SJSA1 (cell line): ENCODE measurements at places on chromosomes 12 and 14. TPM values are rescaled to one million over a fixed set of nuclear protein-coding genes. Genes with fewer than 3 reads are reported as not detected.
A peak's percentile ranks its signal among the peaks of the same experiment; 100 is the strongest.

- peaks cover 11% of the 10 kb centered on the region for H3K4me1 ChIP-seq
- peak; percentile 47 for DNase-seq
- no peak overlapping the region for H3K4me3 ChIP-seq
These were observed 727.6 kb downstream of the DIO2 start for GRCh38 chr14:79483477-79484388.

GRCh38 chr14:24253936-24254335, 9.0 kb downstream of the TGM1 start:
- no peaks in the 10 kb centered on the region for H3K27me3 ChIP-seq
- peaks cover 14% of the 10 kb centered on the region for H3K4me1 ChIP-seq
- no peak overlapping the region for H3K4me3 ChIP-seq
- DNase-seq = no peak
- no peak overlapping the region for H3K27ac ChIP-seq
- no peaks in the 10 kb centered on the region for H3K36me3 ChIP-seq

GRCh38 chr12:1907652-1908611, 10.5 kb downstream of the CACNA2D4 start:
- H3K27me3 ChIP-seq = no peaks in the 10 kb centered on the region
- H3K36me3 ChIP-seq = no peaks in the 10 kb centered on the region
- H3K4me3 ChIP-seq = no peak overlapping the region
- H3K4me1 ChIP-seq = peaks cover 8% of the 10 kb centered on the region

DNA sequence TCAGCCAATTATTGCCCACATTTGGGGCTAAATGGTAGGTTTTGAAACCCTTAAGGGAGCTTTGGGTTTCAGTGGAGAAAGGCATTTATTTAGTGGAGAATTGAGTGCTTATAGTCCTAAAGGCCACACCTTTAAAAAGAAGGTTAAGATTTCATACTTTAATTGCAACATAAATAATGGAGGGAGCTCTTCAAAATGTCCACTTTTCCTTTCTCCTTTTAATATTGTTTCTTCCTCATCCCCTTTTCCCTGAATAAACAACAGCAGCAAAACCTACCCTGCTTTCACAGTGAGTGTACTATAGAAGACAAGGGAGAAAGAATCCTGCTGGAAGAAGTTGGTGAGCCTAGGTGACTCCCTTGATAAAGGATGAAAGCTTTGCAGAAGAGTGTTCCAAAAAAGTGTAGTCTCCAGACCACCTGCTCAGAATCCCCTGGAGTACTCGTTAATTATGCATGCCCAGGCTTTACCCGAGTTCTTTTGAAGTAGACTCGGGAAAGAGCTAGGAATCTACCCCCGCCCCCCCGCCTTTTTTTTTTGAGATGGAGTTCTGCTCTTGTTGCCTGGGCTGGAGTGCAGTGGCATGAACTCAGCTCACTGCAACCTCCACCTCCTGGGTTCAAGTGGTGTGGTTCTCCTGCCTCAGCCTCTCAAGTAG, 11.5 kb upstream of the EID3 start:
- no peak overlapping the region for H3K27ac ChIP-seq
- H3K27me3 ChIP-seq = no peaks in the 10 kb centered on the region
- H3K4me3 ChIP-seq = no peak overlapping the region
- H3K36me3 ChIP-seq = peaks cover 88% of the 10 kb centered on the region
- DNase-seq = no peak
- H3K4me1 ChIP-seq = peaks cover 7% of the 10 kb centered on the region

- H3K36me3 ChIP-seq = no peaks in the 10 kb centered on the region; the same call in 1 of the 2 replicates
- no peak overlapping the region for H3K27ac ChIP-seq
- no peak for DNase-seq
- H3K27me3 ChIP-seq = no peaks in the 10 kb centered on the region
- H3K4me3 ChIP-seq = no peak overlapping the region
- no peaks in the 10 kb centered on the region for H3K4me1 ChIP-seq
These were observed 342.3 kb downstream of the SYT1 start for GRCh38 chr12:79206871-79207270.

GRCh38 chr12:120835304-120835612, 68.9 kb downstream of the SPPL3 start:
- H3K27me3 ChIP-seq = no peaks in the 10 kb centered on the region
- no peak overlapping the region for H3K4me3 ChIP-seq
- H3K4me1 ChIP-seq = no peaks in the 10 kb centered on the region; the same call in 1 of the 2 replicates
- DNase-seq = no peak
- no peaks in the 10 kb centered on the region for H3K36me3 ChIP-seq
- no peak overlapping the region for H3K27ac ChIP-seq

DNA sequence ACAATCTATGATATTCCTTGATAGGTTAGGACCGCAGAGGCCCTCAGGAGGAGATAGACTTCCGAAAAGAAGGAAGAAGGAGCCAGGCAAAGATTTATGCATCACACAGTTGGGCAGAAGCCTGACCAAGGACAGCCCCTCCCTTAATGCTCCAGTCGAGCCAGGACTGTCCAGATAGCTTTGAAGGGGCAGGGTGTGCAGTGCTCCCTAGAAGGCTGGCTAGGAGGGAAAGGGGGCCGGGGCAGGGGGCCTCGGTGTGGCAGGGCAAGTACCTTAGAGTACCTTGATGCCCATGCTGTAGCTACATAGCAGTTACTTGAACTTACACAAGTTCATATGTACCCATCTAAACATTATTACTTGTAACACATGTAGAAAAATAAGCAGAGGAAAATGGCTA, 94.7 kb upstream of the NOS1 start:
- no peak overlapping the region for H3K27ac ChIP-seq
- no peak for DNase-seq
- H3K36me3 ChIP-seq = no peaks in the 10 kb centered on the region
- no peaks in the 10 kb centered on the region for H3K27me3 ChIP-seq
- no peak overlapping the region for H3K4me3 ChIP-seq

SLC38A4 gene
- 14.5 and 18.3 TPM in 2 replicates for total RNA-seq

DNA sequence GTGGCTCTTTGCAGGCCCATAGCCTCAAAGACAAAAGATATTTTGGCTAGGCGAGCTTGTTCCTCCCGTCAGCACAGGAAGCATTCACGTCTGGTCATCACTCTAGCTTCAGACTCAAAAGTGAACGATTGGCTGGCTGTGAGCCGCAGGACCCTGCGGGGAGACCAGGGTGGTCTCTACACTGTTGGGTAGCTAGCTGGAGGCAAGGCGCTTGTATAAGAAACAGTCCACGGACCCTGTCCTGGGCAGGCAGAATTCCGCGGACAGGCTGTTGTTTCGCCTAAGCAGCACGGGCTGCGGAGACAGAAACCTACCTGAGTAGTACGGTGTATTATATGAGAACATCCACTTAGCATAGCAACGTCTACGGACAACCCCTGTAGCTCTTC, 29.6 kb downstream of the WBP11 start:
- H3K36me3 ChIP-seq = peaks cover 1% of the 10 kb centered on the region; the same call in 1 of the 2 replicates
- H3K4me1 ChIP-seq = peaks cover 24% of the 10 kb centered on the region
- H3K4me3 ChIP-seq = peak overlapping the region; percentile 56

DNA sequence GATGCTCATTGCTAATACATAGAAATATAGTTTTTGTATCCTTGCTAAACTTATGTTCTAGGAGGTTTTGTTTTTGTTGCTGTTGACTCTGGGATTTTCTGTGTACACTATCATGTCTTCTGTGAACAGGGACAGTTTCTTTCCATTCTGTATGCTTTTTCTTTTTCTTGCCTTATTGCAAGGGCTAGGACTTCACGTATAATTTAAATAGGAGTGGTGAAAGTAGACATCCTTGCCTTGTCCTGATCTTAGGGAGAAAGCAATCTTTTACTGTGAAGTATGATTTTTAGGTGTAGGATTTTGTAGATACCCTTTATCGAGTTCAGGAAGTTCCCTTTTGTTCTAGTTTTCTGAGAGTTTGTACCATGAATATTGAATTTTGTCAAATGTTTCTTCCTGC, 1.5 kb upstream of the EIF2B2 start:
- DNase-seq = no peak
- H3K27me3 ChIP-seq = no peaks in the 10 kb centered on the region
- H3K4me1 ChIP-seq = 0 out of 2 replicates have a peak, but pooled peaks cover 7% of the 10 kb centered on the region
- peaks cover 21% of the 10 kb centered on the region for H3K36me3 ChIP-seq

DNA sequence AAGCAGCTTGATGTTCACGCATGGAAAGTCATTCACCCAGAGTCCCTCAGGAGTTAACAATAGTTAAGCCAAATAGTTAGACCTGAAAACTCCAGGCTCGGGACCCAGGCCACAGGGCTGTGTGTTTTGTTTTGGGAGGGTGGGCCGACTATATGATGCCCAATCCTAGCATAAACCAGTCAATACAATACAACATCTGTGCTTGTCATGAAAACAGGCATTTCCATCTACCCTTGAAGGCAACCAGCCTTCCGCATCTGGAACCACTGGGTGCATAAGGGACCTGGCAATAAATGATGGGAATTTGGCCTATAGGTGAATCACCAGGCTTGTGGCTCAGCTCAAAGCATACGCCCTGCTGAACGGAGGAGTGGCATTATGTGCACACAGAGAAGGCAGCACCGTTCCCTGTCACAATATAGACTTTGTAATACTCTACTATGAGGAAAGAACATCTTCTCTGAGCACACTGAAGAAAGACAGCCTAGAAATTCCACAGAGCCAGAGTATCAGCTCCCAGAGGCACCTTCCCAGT, 91.0 kb upstream of the FOXN3 start:
- peak overlapping the region; percentile 90 for H3K27ac ChIP-seq
- no peak for DNase-seq
- H3K4me1 ChIP-seq = peaks cover 63% of the 10 kb centered on the region
- H3K36me3 ChIP-seq = no peaks in the 10 kb centered on the region

CLEC1A gene
- total RNA-seq = not detected in 2 replicates

GRCh38 chr14:42523666-42524065, 917.0 kb downstream of the LRFN5 start:
- H3K4me1 ChIP-seq = no peaks in the 10 kb centered on the region
- H3K27me3 ChIP-seq = no peaks in the 10 kb centered on the region
- H3K36me3 ChIP-seq = no peaks in the 10 kb centered on the region
- no peak overlapping the region for H3K4me3 ChIP-seq
- H3K27ac ChIP-seq = no peak overlapping the region

DNA sequence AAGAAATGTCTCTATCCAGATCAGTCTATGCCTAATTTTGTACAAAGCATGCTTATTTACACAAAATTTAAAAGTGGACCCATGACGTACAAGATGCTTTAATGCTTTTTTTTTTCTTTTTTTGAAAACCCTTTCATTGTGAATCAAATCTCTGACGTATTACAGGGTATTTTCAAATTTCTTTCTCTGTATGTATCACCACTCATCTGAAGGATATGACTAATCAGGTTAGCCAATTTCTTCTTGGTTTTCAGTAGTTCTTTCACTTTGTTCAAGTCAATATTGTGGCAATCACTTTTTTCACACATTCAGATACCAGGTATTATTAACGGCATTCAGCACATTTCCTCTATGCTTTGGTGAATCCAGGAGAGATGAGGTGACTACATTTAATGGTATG, 685.3 kb downstream of the TRHDE start:
- no peak overlapping the region for H3K27ac ChIP-seq
- H3K4me3 ChIP-seq = no peak overlapping the region
- DNase-seq = no peak
- H3K27me3 ChIP-seq = no peaks in the 10 kb centered on the region

RDH12 gene
- total RNA-seq = not detected in 2 replicates

KTN1 gene
- total RNA-seq = 247 and 293 TPM in 2 replicates

SERPINA12 gene
- total RNA-seq = not detected in 2 replicates

MUCL1 gene
- total RNA-seq = not detected in 2 replicates

- H3K4me1 ChIP-seq = no peaks in the 10 kb centered on the region
- H3K27me3 ChIP-seq = no peaks in the 10 kb centered on the region
- no peak for DNase-seq
- H3K4me3 ChIP-seq = no peak overlapping the region
- H3K36me3 ChIP-seq = no peaks in the 10 kb centered on the region
These were observed 56.8 kb upstream of the RIC8B start for GRCh38 chr12:106717673-106718072.

DNA sequence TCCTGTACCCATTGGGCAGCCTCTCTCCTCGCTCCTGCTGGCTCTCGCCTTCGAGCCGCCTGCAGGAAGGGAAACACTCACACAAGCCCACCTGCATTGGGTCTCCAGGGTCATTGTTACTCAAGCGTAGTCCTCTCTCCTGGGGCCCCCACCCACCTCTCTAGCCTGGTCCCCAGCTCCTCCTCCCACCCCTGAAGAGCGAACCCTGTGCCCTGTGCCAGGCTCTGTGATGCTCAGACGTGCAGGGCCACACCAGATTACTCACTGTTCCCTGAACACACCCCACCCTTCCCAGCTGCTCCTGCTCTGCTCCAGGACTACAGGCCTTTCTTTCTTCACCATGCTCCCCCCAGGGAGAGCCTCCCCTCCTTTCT, 88.1 kb downstream of the NINJ2 start:
- peaks cover 49% of the 10 kb centered on the region for H3K4me1 ChIP-seq
- no peak for DNase-seq
- H3K4me3 ChIP-seq = no peak overlapping the region
- no peak overlapping the region for H3K27ac ChIP-seq

- H3K27ac ChIP-seq = no peak overlapping the region
- no peak for DNase-seq
- H3K36me3 ChIP-seq = no peaks in the 10 kb centered on the region
- no peaks in the 10 kb centered on the region for H3K4me1 ChIP-seq
These were observed 258.4 kb upstream of the SFSWAP start for GRCh38 chr12:131452444-131452860.

DNA sequence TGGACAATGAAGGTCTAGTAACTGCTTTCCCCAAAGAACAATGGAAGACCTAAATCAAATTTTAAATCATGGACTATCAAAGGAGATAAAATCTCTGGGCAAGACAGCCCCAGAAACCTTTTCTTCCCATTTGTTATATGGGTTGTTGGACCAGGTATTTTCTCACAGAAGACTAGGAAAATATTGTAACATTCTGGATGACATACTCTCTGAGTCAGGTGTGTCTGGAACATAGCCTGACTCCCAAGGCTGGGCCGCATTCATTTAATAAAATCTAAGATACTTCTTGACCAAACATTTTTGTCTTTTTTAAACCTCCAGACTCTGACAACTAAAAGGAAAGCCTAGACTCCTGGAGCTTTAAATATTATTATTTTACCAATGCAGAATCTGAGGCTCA, 87.9 kb downstream of the ATP23 start:
- no peak overlapping the region for H3K4me3 ChIP-seq
- peaks cover 71% of the 10 kb centered on the region for H3K27me3 ChIP-seq
- no peaks in the 10 kb centered on the region for H3K4me1 ChIP-seq
- DNase-seq = no peak
- H3K36me3 ChIP-seq = no peaks in the 10 kb centered on the region

GALNT4 gene
- total RNA-seq = 9.4 and 10.2 TPM in 2 replicates

DNA sequence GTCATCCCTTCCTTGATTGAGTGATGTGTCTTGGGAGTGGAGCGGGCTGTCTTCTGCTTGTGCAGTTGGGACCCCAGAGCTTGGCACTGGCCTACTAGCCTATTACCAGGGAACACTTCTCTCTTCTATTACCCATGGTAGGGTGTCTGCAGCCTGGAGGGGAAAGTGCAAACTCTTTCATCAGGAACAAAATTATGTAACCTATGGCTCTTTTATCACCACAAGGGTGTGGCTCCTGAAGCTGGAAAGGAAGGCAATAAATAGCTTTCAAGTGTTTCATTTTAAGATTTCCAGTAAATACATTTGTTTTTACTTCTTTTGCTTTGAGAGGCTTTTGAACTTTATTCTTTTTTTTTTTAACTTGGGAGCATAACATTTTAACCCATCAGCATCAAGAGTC, 349.7 kb upstream of the FAR2 start:
- no peaks in the 10 kb centered on the region for H3K27me3 ChIP-seq
- H3K4me1 ChIP-seq = no peaks in the 10 kb centered on the region
- no peak overlapping the region for H3K4me3 ChIP-seq
- H3K27ac ChIP-seq = no peak overlapping the region

TUNAR gene
- total RNA-seq = not detected in 2 replicates

DERA gene
- 46.6 and 65.2 TPM in 2 replicates for total RNA-seq

KRT83 gene
- total RNA-seq = not detected in 2 replicates

TMEM260 gene
- 3.2 and 7.0 TPM in 2 replicates for total RNA-seq
